ENCODE measurements at places on chromosomes 13 and 19. TPM values are rescaled to one million over a fixed set of nuclear protein-coding genes. Genes with fewer than 3 reads are reported as not detected.

GRCh38 chr19:664913-665443, 2.0 kb upstream of the RNF126 start:
- H3K36me3 ChIP-seq, result no peaks in the 10 kb centered on the region
- H3K4me1 ChIP-seq, result peaks cover 31% of the 10 kb centered on the region
- H3K4me3 ChIP-seq, result no peak overlapping the region
- peak overlapping the region; percentile 23 for H3K27ac ChIP-seq

GRCh38 chr19:1720237-1720636, 33.1 kb upstream of the ONECUT3 start:
- DNase-seq, result no peak
- H3K4me3 ChIP-seq, result no peak overlapping the region
- peaks cover 21% of the 10 kb centered on the region for H3K27me3 ChIP-seq
- no peaks in the 10 kb centered on the region for H3K36me3 ChIP-seq
- no peak overlapping the region for H3K27ac ChIP-seq
- no peaks in the 10 kb centered on the region for H3K4me1 ChIP-seq

DNA sequence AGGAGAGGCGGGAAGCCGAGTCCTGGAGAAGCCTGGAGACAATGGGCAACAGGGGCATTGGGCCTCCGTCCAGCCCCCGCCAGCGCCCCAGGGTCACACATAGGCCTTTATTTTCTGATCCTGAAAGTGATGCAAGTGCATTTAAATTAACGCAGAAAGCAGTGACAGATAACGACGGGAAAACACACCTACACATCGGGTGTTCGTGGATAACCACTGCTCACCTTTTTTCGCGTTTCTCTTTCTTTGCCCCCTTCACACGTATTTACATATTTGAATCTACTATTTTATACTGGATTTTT, 30.4 kb upstream of the GRTP1 start:
- H3K4me1 ChIP-seq, result peaks cover 11% of the 10 kb centered on the region
- no peak for DNase-seq
- no peaks in the 10 kb centered on the region for H3K36me3 ChIP-seq
- peak overlapping the region; percentile 94 for H3K4me3 ChIP-seq
- H3K27me3 ChIP-seq, result no peaks in the 10 kb centered on the region

DNA sequence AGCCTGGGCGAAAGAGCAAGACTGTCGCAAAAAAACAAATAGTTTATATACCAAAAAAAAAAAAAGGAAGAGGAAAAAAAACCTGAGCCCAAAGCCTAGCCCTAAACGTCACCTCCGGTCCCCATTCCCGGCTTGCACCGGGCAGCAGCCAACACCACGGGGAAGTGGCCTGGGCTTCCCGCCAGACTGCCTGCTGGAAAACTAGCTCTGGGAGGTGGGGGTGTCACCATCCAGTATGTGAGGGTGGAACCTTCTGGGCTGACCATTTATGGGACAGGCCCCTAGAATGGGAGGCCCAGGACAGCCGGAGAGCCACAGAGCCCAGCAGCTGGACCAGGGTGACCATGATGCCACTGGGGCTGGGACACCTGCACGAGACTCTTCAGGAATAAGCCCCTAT, 37.3 kb downstream of the IL12RB1 start:
- no peak overlapping the region for H3K4me3 ChIP-seq
- H3K27me3 ChIP-seq, result no peaks in the 10 kb centered on the region
- H3K4me1 ChIP-seq, result peaks cover 34% of the 10 kb centered on the region
- H3K27ac ChIP-seq, result no peak overlapping the region
- DNase-seq, result peak; percentile 91
- H3K36me3 ChIP-seq, result no peaks in the 10 kb centered on the region

DNA sequence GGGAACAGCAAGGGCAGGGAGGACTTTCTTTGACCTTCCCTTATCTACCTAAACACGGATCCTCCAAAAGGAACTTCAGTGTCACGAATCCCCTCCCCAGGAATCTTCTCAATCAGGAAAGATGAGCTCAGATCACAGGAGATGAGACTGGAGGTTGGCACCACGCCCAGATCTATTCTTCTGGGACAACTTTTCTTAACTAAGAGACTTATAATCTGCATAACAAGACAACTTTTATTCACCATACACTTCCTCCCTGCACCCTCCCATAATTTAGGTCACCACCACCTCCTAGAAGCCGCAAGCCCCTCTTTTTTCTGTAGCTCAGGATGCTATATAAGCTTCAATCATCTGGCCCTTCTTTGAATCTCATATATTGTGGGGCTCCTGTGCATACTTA, 19.2 kb upstream of the AKT2 start:
- no peak overlapping the region for H3K27ac ChIP-seq
- no peaks in the 10 kb centered on the region for H3K36me3 ChIP-seq
- no peak for DNase-seq
- H3K27me3 ChIP-seq, result no peaks in the 10 kb centered on the region

DNA sequence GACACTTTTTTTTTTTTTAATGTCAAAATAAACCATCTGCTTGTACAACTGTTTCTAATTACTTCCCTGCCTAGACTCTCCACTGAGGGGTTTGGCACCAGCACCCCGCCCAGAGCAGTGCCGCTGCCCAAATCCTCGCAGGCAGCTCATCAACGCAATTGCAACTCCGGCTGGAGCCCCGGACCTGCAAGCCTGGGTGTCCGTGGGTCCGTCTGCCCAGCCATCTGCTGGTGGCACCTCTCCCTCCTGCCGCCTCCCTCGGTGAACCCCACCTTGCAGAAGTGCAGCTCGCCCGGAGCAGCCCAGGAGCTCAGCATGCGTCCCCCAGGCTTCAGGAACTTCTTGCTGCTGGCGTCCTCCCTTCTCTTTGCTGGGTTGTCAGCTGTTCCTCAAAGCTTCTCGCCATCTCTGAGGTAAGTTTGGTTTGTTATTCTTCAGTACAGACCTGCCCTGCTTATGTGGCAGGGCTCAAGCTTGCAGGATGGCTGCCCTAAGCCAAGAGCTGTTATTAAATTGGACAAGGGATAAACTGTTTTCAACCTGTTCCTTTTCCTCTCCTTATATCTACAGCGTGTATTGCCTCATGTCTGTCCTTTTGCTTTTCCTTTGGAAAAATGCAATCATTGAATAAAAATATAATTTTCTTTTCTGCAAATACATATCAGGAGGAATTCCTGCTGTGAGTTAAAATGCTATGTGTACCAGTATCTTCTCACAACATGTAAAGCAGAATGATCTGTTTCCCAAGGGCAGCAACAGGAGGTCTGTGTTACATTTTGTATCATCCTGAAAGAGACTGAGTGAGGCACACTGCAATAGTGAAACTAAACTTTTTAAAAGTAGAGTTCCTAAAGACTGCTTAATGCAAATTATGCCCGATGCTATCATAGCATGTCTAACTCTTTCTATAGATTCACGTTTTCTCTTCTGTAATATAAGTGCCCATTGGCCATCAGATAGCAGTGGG, at the start of gene ITGBL1:
Gene ITGBL1 (plus strand): TSS at position 157 of the 967 bp plus-strand sequence. CDS start 159 bp downstream, at position 316.
- no peak within 1 kb of the TSS for H3K4me3 ChIP-seq
- H3K27ac ChIP-seq, result peak within 1 kb of the TSS; percentile 12
- DNase-seq, result no peak
- no peaks in the 10 kb centered on the region for H3K27me3 ChIP-seq
- H3K4me1 ChIP-seq, result peaks cover 12% of the 10 kb centered on the region

GRCh38 chr13:96967248-96967745, 27.0 kb downstream of the OXGR1 start:
- H3K4me3 ChIP-seq, result no peak overlapping the region
- DNase-seq, result no peak

GRCh38 chr13:70994191-70994590, 872.8 kb downstream of the DACH1 start:
- no peak overlapping the region for H3K27ac ChIP-seq
- H3K4me1 ChIP-seq, result no peaks in the 10 kb centered on the region
- H3K4me3 ChIP-seq, result no peak overlapping the region
- no peaks in the 10 kb centered on the region for H3K36me3 ChIP-seq
- DNase-seq, result no peak
- no peaks in the 10 kb centered on the region for H3K27me3 ChIP-seq

DNA sequence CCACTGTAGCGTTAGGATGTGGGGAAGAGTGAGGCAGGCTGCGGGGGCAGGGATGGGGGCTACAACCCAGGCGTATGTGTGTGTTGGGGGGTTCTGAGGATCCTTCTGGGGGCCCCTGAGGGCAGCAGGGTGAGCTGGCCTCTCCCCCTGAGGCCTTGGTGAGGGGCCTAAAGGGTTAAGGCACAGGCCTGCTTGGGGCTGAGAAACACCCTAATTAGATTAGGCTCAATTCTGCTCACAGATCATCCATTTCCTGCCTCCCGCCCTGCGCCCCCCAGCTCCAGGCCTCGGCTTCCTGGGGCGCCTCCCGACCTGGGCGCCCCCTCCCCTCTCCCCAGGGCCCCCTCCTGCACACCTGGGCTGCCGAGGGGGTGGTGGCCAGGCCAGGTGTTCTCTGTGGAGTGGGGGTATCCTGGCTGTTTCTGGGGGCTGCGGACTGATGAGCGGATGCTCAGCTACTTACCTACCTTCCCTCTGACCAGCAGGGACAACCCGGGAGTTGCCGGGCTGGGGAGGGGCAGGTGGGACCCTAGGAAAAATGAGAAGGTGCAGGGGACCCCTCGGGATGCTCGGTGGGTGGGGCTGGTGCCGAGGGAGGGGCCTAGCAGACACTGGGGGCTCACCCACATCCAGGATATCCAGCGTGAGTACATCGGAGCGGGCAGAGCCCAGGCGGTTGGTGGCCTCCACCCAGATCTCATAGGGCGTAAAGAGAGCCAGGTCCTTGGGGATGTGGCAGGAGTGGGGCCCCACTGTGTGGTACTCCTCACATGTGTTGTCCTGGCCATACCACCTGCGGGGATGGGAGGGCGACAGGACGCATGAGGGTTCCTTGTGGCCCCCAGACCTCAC, 8.6 kb downstream of the CRLF1 start:
- H3K36me3 ChIP-seq, result no peaks in the 10 kb centered on the region
- H3K27ac ChIP-seq, result no peak overlapping the region
- H3K4me1 ChIP-seq, result peaks cover 23% of the 10 kb centered on the region
- DNase-seq, result no peak
- no peaks in the 10 kb centered on the region for H3K27me3 ChIP-seq
- H3K4me3 ChIP-seq, result no peak overlapping the region

- H3K36me3 ChIP-seq, result no peaks in the 10 kb centered on the region
- no peaks in the 10 kb centered on the region for H3K27me3 ChIP-seq
- DNase-seq, result no peak
- H3K27ac ChIP-seq, result no peak overlapping the region
- no peak overlapping the region for H3K4me3 ChIP-seq
- H3K4me1 ChIP-seq, result no peaks in the 10 kb centered on the region
Measured at GRCh38 chr13:40159736-40160135, 504.3 kb downstream of the COG6 start.

NKG7 gene
- total RNA-seq, result 1.1 TPM

ATP4A gene
- 10.9 TPM for total RNA-seq

GJB2 gene
- not detected for total RNA-seq

ZNF230 gene
- total RNA-seq, result 6.1 TPM

BCKDHA gene
- 118 TPM for total RNA-seq

CAMSAP3 gene
- 10.0 TPM for total RNA-seq

ASPDH gene
- total RNA-seq, result 2.7 TPM

PSG5 gene
- not detected for total RNA-seq
